ENCODE measurements at places on chromosomes 2 and 18. TPM values are rescaled to one million over a fixed set of nuclear protein-coding genes. Genes with fewer than 3 reads are reported as not detected.

GRCh38 chr18:79856119-79857007, 58.6 kb downstream of the KCNG2 start:
- no peak overlapping the region for H3K27ac ChIP-seq
- DNase-seq: peak; percentile 75
- H3K27me3 ChIP-seq: no peaks in the 10 kb centered on the region

Gene UGT1A10
- 0.23 TPM for total RNA-seq

GRCh38 chr2:109447251-109447661, 166.5 kb downstream of the SEPTIN10 start:
- H3K36me3 ChIP-seq: peaks cover 8% of the 10 kb centered on the region
- H3K27ac ChIP-seq: no peak overlapping the region
- no peaks in the 10 kb centered on the region for H3K4me1 ChIP-seq
- H3K27me3 ChIP-seq: no peaks in the 10 kb centered on the region

- no peaks in the 10 kb centered on the region for H3K36me3 ChIP-seq
- H3K4me3 ChIP-seq: peak overlapping the region; percentile 60
- 0 out of 2 replicates have a peak, but pooled peaks cover 4% of the 10 kb centered on the region for H3K4me1 ChIP-seq
- no peak overlapping the region for H3K27ac ChIP-seq
These were observed 935 bp upstream of the RAMP1 start for GRCh38 chr2:237858294-237859081.

Gene GPR155
- total RNA-seq: 1.3 TPM

Gene DNAH7
- total RNA-seq: 0.27 TPM

Gene DTNA
- 25.1 TPM for total RNA-seq

DNA sequence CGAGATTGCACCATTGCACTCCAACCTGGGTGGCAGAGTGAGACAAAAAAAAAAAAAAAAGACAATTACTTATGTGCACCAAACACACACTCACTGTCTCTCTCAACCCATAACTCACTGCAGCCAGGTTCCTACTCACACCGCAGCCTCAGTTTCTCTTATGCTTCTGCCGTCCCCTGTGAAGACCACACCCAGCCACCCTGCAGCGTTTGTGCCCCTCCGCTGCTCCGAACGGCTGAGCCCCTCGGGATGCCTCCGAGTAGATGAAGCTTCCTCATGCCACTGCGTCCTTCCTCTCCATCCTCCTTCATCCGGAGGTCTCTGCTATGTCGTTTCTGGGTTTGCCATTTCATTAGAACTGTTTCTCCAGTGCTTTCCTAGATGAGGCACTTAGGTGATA, 160.1 kb downstream of the TWIST2 start:
- no peaks in the 10 kb centered on the region for H3K4me1 ChIP-seq
- no peak overlapping the region for H3K4me3 ChIP-seq
- no peaks in the 10 kb centered on the region for H3K36me3 ChIP-seq
- no peak overlapping the region for H3K27ac ChIP-seq
- DNase-seq: no peak
